Activated CD4-positive, alpha-beta T cell treated with anti-CD3 and anti-CD28 coated beads, Interleukin-10, Interleukin-2, amounts not matched to agents 100 ng/mL and 50 ng/mL, durations not matched to agents 16 hours and 8 hours (primary cell): ENCODE measurements at places on chromosomes 6 and 20.
A peak's percentile ranks its signal among the peaks of the same experiment; 100 is the strongest.

- no peak for DNase-seq
These were observed 27.1 kb upstream of the BACH2 start for GRCh38 chr6:90323706-90324105.

DNA sequence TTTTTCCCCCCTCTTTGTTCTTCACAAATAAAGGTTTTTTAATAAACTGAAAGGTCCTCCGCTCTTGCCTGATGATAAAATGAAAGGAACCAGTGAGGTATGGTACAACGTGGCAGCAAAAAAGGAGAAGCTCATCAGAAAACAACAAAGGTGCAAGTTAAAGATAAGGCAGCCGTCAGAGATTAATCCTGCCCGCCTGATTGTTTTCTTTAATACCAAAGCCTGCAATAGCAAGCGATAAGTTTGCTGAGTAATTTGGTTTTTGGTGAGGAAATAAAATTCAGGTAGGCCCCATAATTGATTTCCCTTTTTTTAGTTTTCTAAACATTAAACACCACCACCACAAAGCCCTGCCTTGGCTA is 177.9 kb downstream of the MBOAT1 start:
- no peak for DNase-seq

DNA sequence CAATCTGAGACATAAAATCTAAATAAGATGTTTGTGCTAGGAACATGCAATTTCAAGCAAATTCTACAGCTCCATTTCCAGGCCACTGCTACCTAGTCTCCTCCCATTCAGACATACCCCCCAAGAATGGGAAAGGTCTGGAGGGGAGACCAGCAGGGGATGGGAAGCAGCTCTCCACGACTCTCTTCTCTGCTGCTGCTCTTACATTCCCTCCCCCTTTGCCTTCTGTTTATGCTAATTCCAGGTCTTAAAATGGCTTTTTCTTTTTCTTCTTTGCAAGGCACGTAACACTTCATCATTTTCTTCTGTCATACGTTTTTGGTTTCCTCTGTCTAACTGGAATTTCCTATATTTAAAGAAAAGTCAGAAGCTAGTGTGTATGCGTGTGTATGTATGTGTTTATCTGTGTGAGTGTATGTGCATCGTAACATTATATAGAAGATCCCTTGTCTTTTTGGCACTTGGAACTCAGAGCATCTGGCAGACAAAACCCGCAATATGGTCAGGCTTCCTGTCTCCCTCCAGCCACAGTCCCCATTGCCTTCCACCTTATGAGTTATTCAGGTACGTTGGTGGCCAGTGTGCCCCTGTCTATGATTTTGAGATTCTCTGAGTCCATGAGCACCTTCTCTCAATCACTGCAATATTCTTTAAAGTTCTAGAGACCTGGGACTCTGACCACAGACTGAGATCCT is 493.7 kb downstream of the BTBD3 start:
- no peak for DNase-seq

DNA sequence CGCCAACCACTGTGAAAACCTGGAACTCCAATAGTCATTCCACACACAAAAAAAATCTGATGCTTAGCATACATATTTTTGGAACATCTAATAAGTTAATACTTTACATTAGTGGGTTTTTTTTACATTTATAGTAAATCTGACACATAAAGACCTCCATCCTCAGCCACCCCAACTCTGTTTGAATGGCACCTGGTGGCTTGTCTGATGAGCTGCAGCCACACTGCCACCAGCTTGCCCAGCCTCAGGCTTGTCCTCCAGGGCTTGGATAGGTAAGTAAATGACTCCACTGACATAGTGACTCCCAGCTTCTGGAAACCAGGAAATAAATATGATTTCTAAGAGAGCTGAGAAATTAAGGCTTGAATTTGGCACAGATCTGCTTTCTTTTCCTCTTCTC is 71.5 kb downstream of the ZNF133 start:
- DNase-seq: no peak

DNA sequence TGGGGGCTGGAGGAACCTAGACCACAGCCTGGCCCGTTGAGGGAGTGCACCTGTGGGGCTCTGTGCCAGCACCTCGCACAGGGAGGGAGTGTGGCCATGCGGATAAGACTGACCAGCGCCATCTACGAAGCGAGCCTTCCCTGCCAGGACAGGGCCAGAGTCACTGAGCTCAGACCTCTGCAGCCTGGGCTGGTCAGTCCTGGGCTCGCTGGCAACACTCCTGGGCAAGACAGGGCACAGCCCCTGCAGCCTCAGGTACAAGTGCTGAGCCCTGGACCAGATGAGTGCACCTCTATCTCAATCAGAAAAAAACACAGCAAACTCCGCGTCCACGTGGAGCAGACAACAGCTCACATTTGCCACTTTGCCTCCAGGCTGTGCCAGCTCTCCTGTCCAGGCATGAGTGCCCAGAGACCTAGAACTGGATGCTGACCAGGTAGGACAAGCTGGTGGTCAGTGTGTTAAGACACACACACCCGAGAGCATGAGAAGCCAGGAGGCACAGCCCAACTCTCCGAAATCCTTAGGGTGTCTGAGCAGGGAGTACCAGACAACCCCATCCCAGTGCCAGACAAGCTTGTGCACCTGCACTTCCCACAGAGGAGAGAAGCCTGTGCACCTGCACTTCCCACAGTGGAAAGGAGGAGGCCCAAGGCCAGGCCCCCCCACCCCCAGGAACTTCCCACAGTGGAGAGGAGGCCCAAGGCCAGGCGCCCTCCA is 4.9 kb downstream of the ARFRP1 start:
- DNase-seq: no peak

DNA sequence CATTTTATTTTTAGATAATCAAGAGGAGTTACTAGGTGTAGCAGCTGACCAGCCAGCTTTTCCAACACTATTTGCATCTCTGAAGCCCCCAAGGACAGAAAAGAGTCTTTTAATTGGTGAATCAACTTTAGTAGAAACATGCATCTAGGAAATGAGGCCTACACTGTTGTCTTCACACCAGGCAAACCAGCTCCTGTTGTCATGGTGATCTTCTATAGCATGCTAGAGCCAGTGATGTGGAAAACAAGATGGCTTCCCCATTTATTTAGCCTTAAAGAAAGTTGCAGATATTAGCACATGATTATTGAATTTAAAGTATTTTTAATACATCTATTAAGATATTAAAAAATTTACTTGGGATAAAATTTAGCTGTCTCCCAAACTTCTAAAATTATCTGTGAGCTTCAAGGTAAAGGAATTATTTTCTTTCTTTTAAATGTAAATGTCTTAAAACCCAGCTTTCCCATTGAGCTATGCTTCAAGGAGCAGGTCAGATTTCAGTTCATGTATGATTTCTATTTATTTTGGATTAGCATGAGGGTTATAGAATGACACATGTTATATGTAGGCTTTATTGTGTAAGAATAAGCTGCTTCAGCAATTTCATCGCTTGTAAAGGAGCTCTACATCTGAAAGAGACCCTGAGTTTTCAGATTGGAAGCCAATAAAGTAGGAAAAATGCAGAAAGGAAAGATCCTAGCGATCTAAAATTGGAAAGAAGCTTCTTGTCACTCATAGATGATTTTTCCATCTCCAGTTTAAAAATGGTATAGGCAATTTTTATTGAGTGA is 564.9 kb upstream of the CITED2 start:
- no peak for DNase-seq

DNA sequence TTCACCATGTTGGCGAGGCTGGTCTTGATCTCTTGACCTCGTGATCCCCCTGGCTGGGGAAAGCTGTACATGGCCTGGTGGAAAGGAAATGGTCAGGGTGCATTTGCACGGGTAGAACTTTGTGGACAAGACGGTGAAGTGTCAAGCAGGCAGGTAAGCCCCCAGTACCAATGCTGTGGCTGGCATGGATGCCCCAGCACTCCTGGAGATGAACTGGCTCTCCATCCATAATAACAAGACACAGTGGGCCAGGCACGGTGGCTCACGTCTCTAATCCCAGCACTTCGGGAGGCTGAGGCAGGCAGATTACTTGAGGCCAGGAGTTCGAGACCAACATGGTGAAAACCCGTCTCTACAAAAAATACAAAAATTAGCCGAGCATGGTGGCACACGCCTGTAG is 37.3 kb upstream of the TMEM181 start:
- no peak for DNase-seq

DNA sequence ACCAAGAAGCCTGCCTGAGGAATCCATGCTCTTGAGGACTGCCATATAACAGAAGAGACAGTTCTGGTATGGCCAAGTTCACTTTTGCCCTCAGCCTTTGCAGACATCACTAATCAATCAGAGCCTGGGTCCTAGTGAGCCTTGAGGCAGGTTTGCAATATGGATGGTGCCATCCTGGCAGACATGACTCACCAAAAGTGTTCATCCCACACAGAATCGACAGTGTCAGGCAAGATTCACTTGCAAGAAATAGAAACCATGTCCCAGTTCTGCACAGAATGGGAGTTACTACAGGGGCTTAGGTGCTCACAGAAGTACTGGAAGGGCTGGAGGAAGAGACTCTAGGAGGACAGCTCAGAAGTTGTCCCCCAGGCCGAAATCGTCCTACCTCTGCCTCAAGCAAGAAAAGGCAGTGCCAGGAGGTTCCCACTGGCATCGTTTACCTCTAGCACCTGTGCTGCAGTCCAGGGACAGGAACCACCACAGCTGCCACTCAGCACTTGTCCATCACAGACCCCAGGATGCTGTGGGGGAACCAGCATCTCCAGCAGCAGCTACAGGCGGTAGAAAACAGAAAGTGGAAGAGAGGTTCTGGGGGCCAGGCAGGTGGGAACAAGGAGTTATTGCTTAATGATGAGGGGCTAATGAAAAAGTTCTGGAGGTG is 42.6 kb upstream of the PHACTR3 start:
- no peak for DNase-seq

GRCh38 chr6:109381061-109381746 is 1.1 kb downstream of the CD164 start:
- peak; percentile 20 for DNase-seq

DNA sequence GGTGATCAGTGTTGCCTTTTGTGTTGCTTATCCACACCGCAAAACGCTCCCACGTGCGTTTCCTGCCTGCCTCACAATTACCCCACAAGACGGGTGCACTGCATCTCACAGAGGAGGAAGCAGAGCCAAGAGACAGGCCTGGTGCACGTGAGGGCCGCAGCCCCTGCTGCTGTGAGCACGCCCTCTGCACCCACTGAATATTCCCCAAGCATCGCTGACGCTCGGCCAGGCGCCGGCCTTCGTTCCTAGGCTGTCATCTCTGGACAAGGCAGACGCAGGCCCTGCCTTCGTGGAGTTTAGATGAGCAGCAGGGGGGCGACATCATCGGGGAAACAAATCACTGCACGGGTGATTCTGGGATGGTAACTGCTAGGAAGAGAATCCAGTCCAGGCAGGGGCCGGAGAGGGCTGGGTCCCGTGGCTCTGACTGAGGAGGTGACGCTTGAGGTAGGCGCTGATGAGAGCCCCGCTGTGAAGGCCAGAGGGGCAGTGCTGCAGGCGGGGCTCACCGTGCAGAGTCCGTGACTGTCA is 162.4 kb upstream of the QKI start:
- no peak for DNase-seq

DNA sequence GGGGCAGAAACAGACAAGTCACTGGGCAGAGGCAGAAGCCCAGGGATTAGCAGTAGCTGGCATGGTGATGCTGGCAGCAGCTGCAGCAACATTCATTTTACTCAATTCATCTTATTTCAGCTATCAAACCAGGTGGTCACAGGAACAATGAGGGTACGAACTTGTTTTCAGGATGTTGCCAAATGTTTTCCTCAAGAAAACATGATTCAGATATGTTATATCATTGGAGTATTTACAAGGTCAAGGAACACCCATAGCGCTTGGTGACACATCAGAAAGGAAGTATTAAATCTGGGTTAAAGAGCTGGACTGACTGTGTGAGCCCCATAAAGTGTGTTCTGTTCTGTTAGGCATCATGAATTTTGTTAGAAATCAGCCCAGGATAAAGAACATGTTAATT is 456.9 kb upstream of the ID4 start:
- DNase-seq: no peak

GRCh38 chr6:136319732-136320131 is 30.1 kb upstream of the BCLAF1 start:
- DNase-seq: no peak

GRCh38 chr6:40755046-40755681 is 168.0 kb upstream of the LRFN2 start:
- no peak for DNase-seq

GRCh38 chr6:135440087-135440792 is 57.3 kb downstream of the AHI1 start:
- no peak for DNase-seq

GRCh38 chr6:84220809-84221409 is 6.5 kb downstream of the CEP162 start:
- peak; percentile 16 for DNase-seq

DNA sequence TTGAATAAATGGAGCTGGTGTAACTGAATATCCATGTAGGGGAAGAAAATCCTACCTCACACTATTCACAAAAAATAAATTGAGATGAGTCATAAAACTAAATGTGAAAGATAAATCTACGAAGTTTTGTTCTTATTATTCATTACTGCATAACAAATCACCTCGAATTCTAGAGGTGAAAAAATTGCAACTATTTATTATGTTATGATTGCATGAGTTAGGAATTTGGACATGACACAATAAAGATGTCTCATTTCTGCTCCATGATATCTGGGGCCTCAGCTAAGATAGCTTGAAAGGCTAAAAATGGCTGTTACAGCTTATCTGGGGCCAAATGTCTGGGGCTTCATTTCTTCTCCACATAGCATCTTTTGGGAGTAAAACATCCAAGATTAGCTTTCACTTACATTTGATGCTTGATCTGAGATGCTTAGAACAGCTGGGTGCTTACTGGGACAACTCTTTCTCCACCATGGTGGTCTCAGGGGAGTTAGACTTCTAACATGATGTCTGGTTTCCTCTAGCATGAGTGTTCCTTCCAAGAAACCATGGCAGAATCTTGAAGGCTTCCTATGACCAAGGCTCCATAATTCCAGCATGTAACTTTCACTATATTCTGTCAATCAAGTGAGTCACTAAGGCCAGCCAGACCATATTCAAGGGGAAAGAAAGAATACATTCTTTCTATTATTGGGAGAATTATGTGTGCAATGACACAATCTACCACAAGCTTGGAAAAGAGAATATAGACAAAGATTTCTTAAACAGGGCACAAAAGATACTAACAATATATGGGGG is 30.1 kb downstream of the OR2B6 start:
- no peak for DNase-seq

- no peak for DNase-seq
These were observed 23.3 kb upstream of the CDKN1A start for GRCh38 chr6:36655085-36655724.

GRCh38 chr20:23415959-23416583 is 5.2 kb downstream of the NAPB start:
- DNase-seq: peak; percentile 29

DNA sequence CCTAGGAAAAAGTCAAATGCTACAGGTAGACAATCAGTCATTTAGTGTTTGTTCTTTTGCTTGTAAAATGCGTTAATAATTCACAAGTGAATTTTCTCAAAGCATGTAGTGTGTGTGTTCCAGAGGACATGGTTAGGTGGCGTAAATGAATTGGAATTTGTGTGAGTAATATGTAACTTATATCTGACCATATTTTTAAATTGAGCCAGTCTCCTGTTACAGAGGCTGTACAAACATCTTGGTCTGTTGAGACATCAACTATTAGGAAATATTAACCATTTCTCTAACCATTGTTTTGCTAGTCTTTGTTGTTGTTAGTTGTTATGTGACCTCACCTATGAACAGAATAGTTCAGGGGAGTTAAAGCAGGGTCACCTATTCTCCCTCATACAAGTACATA is 22.7 kb downstream of the MCM8 start:
- DNase-seq: no peak

GRCh38 chr20:25356271-25356933 is 34.2 kb downstream of the ABHD12 start:
- DNase-seq: no peak
